ENCODE measurements at places on chromosomes 12 and 14. TPM values are rescaled to one million over a fixed set of nuclear protein-coding genes. Genes with fewer than 3 reads are reported as not detected.

DNA sequence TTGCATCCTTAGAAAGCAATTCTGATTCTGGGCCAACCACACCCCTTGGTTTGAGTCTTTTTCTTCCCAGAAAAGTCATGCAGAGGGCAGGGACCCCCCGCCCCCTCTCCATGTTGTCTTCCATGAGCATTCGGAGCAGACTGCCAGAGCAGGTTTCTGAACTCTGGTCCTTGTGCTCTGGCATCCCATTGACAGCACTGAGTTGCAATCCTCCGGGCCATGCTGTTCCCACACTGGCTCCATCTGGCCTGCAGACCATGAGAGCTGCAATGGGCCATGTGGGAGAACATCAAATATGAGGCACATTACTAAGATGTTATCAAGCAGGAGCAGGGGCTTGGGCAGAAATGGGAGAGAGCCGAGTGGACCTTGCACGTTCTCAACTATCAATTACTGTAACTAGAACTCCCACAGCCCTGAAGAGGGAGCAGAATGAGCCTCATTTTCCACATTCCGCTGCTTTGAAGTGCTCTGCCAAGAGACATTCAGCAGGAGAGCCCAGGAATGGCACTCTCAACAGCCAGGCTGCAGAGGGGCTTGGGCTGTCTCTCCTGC lies 157.4 kb downstream of the STXBP6 start:
- no peak for DNase-seq

DNA sequence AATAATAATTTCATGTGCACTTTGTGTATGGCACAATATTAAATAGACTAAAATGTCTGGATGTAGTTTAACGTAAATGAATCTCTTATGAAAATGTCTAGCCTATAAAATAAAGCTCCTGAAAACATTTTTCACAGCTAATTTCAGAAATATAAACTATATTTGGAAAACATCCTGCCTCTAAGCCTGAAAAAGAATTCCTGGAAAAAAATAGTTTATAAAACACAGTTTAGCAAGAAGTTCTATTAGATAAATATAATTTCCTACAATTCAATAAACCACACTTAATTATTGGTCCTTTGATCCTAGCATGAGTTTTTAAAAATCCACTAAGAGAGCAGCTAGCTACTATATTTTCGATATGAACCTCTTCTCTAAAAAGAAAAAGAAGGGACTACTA lies 159.9 kb downstream of the ADAMTS20 start:
- no peak for DNase-seq

Gene SLC17A8
- not detected for total RNA-seq

DNA sequence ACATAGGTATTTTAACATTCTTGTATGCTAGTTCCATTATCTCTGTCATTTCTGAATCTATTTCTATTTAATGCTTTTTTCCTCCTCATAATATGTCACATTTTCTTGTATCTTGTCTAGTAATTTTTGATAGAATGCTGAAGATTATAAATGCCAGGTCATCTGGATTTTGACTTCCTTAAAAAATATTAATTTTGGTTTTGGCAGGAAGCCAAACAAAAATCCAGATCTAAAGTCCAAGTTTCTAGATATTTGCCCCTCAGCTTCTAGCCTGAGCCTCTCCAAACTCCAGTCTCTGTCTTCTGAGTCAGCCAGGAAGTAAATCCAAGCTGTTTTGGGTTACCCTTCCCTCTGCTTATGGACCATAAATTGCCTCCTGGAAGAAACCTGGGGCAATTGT lies 335.4 kb downstream of the APAF1 start:
- DNase-seq = no peak

GRCh38 chr12:67394550-67394949 lies 125.4 kb downstream of the CAND1 start:
- DNase-seq = no peak

- DNase-seq = no peak
These were observed 12.9 kb downstream of the GMFB start for GRCh38 chr14:54475911-54476310.

Gene MTA1
- total RNA-seq = 150 TPM

Data from endothelial cell (in vitro differentiated cells).